ENCODE measurements at places on chromosomes 5 and 9. TPM values are rescaled to one million over a fixed set of nuclear protein-coding genes. Genes with fewer than 3 reads are reported as not detected.

WNK2 gene
- polyA plus RNA-seq: not detected

MYOZ3 gene
- 0.71 TPM for polyA plus RNA-seq

TAF1L gene
- not detected for polyA plus RNA-seq

PLAC8L1 gene
- polyA plus RNA-seq: 0.56 TPM

ADAMTSL2 gene
- not detected for polyA plus RNA-seq

FAM114A2 gene
- polyA plus RNA-seq: 25.3 TPM

HTR1A gene
- polyA plus RNA-seq: not detected

WDR70 gene
- 24.9 TPM for polyA plus RNA-seq

PARP8 gene
- polyA plus RNA-seq: 3.3 TPM

ORM1 gene
- not detected for polyA plus RNA-seq

ARL14EPL gene
- not detected for polyA plus RNA-seq

TCOF1 gene
- polyA plus RNA-seq: 16.3 TPM

SHOC1 gene
- polyA plus RNA-seq: 0.09 TPM

LCN1 gene
- not detected for polyA plus RNA-seq

PROB1 gene
- polyA plus RNA-seq: 0.55 TPM

GPSM1 gene
- polyA plus RNA-seq: 12.4 TPM

OR1J2 gene
- 0.20 TPM for polyA plus RNA-seq

SPATA31D4 gene
- not detected for polyA plus RNA-seq

KLHL9 gene
- polyA plus RNA-seq: 28.8 TPM

GSN gene
- polyA plus RNA-seq: 265 TPM

MYOT gene
- not detected for polyA plus RNA-seq

NAIP gene
- polyA plus RNA-seq: 2.8 TPM

OBP2B gene
- not detected for polyA plus RNA-seq

CCNO gene
- 1.9 TPM for polyA plus RNA-seq

ENTPD2 gene
- not detected for polyA plus RNA-seq

PAX5 gene
- 0.09 TPM for polyA plus RNA-seq

GFI1B gene
- polyA plus RNA-seq: not detected

TLR4 gene
- 5.1 TPM for polyA plus RNA-seq

BTF3 gene
- polyA plus RNA-seq: 602 TPM

PPP3R2 gene
- not detected for polyA plus RNA-seq

CXXC5 gene
- polyA plus RNA-seq: 83.7 TPM

ALDH1B1 gene
- 39.4 TPM for polyA plus RNA-seq

PAXX gene
- 49.3 TPM for polyA plus RNA-seq

C1QTNF2 gene
- 0.31 TPM for polyA plus RNA-seq

SPATA31E1 gene
- polyA plus RNA-seq: not detected

FOXD4L4 gene
- polyA plus RNA-seq: not detected

CDX1 gene
- polyA plus RNA-seq: not detected

TAF11L7 gene
- not detected for polyA plus RNA-seq

LRRC19 gene
- polyA plus RNA-seq: not detected

HAND1 gene
- polyA plus RNA-seq: not detected

PDE6A gene
- not detected for polyA plus RNA-seq

MRPL41 gene
- 99.8 TPM for polyA plus RNA-seq

IL4 gene
- 0.34 TPM for polyA plus RNA-seq

TMEFF1 gene
- polyA plus RNA-seq: 0.34 TPM

TRPM6 gene
- not detected for polyA plus RNA-seq
